ENCODE measurements at places on chromosomes 12 and 14.

DNA sequence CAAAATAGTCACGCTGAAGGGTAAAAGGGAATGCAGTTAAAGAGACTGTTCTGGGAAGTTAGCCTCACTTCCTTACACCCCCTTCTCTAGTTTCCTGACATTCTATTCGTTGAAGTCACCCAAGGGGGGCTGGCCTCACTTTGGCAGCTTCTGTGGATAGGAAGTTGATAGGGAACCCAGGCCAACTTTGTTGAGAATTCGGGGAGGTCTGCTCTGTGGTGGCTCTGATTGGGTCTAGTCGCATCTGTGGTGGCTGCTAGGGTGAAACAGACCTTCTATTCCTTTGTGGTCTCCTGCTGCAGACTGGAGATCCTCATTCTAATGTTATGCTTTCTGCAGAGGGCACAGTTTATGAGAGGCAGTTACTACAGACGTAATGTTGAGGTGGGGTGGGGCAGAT is 28.8 kb upstream of the GZMB start:
- DNase-seq = no peak

DNA sequence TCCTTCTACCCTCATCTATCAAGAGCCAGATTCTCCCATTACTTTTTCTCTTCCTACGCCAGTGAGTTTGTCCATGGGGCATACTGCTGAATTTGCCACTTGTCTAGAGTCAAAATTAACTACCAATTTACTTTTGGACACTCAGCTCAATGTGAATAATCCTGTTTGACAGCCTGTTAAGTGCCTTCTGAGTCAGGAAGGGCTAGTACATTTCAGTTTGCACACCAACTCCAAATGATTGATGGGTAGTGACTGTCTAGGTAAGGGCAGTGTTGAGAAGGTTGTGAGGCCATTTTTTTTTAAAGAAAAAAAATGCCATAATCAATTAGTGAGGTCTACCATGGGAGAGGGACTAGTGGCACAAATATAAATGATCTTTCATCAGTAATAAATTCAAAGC is 21.8 kb upstream of the TRIM9 start:
- no peak for DNase-seq

DNA sequence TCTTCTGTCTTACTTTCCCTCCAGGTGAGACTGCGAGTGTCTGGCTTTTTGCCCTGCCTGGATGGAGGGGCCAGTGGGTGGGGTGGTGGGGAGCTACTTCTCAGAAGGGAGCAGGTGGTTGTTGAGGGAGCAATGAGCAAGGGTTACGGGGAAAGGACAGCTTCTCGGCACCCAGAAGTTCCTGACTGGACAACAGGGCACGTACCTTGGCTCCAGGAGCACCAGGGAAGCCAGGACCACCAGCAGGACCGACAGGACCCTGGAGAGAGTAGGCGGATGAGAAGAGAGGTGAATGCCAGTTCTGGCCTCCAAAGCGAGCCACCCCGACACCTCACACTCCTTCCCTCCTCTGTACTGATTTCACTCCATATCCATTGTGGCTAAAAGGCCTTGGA is 15.3 kb downstream of the COL2A1 start:
- DNase-seq = no peak

- DNase-seq = no peak
Measured at GRCh38 chr12:1436015-1436414, 158.4 kb downstream of the FBXL14 start.

- DNase-seq = peak; percentile 70
Measured at GRCh38 chr12:132600048-132601032, 10.0 kb downstream of the LRCOL1 start.

All from activated CD4-positive, alpha-beta T cell treated with anti-CD3 and anti-CD28 coated beads for 36 hours (primary cell).